Astrocyte (in vitro differentiated cells and primary cell): ENCODE measurements at places on chromosomes 4 and X. TPM values are rescaled to one million over a fixed set of nuclear protein-coding genes. Genes with fewer than 3 reads are reported as not detected.

DNA sequence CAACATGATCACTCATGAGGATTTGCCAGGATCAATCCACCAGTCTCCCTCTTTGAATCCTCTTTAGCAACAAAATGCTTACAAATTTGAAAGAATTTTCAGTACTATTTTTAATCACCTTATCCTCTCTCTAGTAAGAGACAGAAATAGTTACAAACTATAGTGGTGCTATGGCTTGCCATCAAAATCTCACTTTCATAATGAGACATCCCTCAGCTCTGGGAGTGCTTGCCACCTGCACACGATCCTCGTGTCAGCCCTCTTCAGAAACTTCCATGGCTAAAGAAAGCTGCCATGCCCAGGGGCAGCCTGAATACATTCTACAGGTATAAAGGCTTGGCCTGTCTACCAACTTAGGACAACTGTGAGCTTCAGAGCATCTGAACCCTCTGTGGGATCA lies 5.1 kb upstream of the DHX15 start:
- no peaks in the 10 kb centered on the region for H3K36me3 ChIP-seq
- no peak for DNase-seq
- H3K27me3 ChIP-seq, result no peaks in the 10 kb centered on the region
- H3K27ac ChIP-seq, result no peak overlapping the region

GRCh38 chr4:87950493-87950892 lies 25.0 kb upstream of the SPP1 start:
- no peak overlapping the region for H3K4me3 ChIP-seq
- H3K27me3 ChIP-seq, result no peaks in the 10 kb centered on the region

GRCh38 chr4:88674979-88675378 lies 22.6 kb downstream of the NAP1L5 start:
- peaks cover 5% of the 10 kb centered on the region for H3K4me1 ChIP-seq
- H3K4me3 ChIP-seq, result no peak overlapping the region
- peak overlapping the region; percentile 44 for H3K27ac ChIP-seq
- no peaks in the 10 kb centered on the region for H3K27me3 ChIP-seq

GRCh38 chr4:150874338-150875226 lies 140.5 kb downstream of the LRBA start:
- peak; percentile 16 for DNase-seq
- no peaks in the 10 kb centered on the region for H3K36me3 ChIP-seq
- no peaks in the 10 kb centered on the region for H3K4me1 ChIP-seq
- no peak overlapping the region for H3K4me3 ChIP-seq

Gene FRYL
- 70.0 and 72.0 TPM in 2 replicates for total RNA-seq

DNA sequence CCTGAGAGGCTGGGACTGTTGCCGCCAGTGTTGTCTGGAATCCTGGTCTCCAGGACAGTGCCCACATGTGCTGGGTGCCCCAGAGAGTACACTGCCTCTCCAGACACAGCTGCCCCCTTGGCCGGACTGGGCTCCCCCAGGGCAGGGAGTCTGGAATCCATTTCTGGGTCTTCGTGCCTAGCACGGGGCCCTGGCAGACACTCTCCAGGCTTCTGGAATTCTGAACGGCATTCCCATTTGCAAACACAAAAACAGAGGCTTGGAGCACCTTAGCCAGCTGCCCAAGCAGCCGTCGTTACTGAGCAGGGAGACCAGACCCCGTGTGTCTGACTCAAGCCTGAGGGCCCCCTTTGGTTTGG lies 20.8 kb downstream of the HMX1 start:
- no peak overlapping the region for H3K27ac ChIP-seq
- peaks cover 9% of the 10 kb centered on the region for H3K27me3 ChIP-seq
- H3K4me1 ChIP-seq, result no peaks in the 10 kb centered on the region
- no peak for DNase-seq
- no peak overlapping the region for H3K4me3 ChIP-seq

DNA sequence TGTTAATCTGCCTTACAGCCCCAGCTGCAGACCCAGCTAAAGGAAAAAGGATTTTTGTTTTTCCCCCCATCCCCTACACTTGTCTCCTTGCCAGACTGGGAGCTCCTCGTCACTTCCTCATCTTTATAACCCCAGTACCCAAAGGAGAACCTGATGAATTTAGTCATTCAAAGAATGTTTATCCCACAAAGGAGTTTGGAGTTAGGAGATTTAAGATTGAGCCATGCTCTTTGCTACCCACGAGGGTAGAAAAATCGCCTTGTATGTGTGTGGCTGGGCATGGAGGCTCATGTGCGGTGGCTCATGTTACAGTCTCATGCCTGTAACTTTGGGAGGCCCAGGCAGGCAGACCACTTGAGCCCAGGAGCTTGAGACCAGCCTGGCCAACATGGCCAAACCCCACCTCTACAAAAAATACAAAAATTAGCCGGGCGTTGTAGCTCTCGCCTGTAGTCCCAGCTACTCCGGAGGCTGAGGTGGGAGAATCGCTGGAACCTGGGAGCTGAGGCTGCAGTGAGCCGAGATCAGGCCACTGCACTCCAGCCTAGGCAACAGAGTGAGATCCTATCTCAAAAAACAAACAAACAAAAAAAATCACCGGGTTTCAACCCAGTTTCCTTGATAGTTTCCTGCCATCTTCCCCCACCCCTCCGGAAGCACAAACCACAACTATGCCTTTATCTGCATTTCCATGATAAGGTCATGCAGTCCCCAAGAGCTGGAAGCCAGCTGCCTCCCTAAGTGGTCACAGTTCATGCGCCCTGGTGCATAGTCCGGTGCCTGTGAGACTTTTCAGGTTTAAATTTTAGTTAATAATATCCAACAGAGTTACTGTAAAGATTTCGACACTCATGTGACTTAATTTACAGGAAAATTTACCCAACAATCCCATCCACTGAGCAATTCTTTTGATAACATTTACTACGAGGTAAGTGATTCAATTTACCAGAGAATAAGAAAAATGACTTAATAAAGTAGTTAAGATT lies 1.5 kb downstream of the CFAP97 start:
- peaks cover 2% of the 10 kb centered on the region for H3K36me3 ChIP-seq
- no peaks in the 10 kb centered on the region for H3K27me3 ChIP-seq
- peaks cover 25% of the 10 kb centered on the region for H3K4me1 ChIP-seq
- H3K27ac ChIP-seq, result no peak overlapping the region
- peak overlapping the region; percentile 65 for H3K4me3 ChIP-seq

DNA sequence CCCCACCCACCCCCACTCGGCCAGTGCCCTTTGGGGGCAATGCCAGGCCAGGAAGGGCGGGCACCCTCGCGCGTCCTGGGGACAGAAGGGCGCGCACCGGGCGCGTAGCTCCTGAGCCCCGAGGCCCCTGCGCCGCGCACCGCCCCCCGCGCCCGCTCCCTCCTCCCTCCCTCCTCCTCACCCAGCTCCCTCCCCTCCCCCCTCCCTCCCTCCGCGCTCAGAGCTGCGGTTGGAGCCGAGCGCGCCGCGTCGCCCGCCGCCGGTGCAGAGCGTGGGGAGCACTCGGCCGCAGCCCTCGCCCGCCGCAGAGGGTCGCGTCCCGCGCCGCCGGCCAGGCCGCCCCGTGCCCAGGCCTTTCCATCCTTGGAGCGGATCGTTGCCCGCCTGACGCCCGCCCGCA lies at the start of gene ATP2B3:
Gene ATP2B3, plus strand, starts transcription at position 220 of the 400 bp plus-strand sequence. CDS start 18,606 bp downstream, outside the sequence.
- peaks cover 14% of the 10 kb centered on the region for H3K4me1 ChIP-seq
- peaks cover 14% of the 10 kb centered on the region for H3K27me3 ChIP-seq
- no peak for DNase-seq
- no peaks in the 10 kb centered on the region for H3K36me3 ChIP-seq
- no peak within 1 kb of the TSS for H3K27ac ChIP-seq

GRCh38 chr4:18180892-18181291 lies 159.3 kb upstream of the LCORL start:
- H3K36me3 ChIP-seq, result no peaks in the 10 kb centered on the region
- H3K4me3 ChIP-seq, result no peak overlapping the region
- H3K27me3 ChIP-seq, result no peaks in the 10 kb centered on the region
- DNase-seq, result no peak

Gene DGAT2L6
- not detected in 2 replicates for total RNA-seq

GRCh38 chr4:139919004-139919403 lies 235.0 kb downstream of the MAML3 start:
- H3K4me3 ChIP-seq, result no peak overlapping the region
- peaks cover 17% of the 10 kb centered on the region for H3K4me1 ChIP-seq
- peak overlapping the region; percentile 16 for H3K27ac ChIP-seq
- H3K36me3 ChIP-seq, result no peaks in the 10 kb centered on the region
- peak; percentile 46 for DNase-seq
- H3K27me3 ChIP-seq, result no peaks in the 10 kb centered on the region

GRCh38 chrX:69146739-69147138 lies 18.5 kb downstream of the PJA1 start:
- no peak for DNase-seq
- no peaks in the 10 kb centered on the region for H3K36me3 ChIP-seq
- no peak overlapping the region for H3K4me3 ChIP-seq
- H3K27ac ChIP-seq, result no peak overlapping the region

Gene PPP1R2C
- total RNA-seq, result not detected in 2 replicates

DNA sequence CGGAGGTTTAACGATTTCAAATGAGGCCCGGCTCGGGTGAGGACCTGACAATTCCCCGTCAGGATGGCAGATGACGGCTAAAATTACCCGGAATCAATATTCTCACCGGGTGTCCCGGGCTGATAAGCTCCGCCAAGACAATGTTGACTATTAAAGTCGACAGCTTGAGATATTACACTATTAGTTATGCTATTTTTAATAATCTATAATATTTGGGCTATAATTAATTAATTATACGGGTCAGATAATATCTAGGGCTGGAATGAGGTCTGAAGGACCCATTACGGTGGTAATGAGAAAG lies 9.4 kb upstream of the NKX1-1 start:
- no peak overlapping the region for H3K27ac ChIP-seq
- no peaks in the 10 kb centered on the region for H3K36me3 ChIP-seq
- DNase-seq, result no peak
- peaks cover 24% of the 10 kb centered on the region for H3K27me3 ChIP-seq
- H3K4me1 ChIP-seq, result no peaks in the 10 kb centered on the region

Gene DUSP21
- not detected in 2 replicates for total RNA-seq

DNA sequence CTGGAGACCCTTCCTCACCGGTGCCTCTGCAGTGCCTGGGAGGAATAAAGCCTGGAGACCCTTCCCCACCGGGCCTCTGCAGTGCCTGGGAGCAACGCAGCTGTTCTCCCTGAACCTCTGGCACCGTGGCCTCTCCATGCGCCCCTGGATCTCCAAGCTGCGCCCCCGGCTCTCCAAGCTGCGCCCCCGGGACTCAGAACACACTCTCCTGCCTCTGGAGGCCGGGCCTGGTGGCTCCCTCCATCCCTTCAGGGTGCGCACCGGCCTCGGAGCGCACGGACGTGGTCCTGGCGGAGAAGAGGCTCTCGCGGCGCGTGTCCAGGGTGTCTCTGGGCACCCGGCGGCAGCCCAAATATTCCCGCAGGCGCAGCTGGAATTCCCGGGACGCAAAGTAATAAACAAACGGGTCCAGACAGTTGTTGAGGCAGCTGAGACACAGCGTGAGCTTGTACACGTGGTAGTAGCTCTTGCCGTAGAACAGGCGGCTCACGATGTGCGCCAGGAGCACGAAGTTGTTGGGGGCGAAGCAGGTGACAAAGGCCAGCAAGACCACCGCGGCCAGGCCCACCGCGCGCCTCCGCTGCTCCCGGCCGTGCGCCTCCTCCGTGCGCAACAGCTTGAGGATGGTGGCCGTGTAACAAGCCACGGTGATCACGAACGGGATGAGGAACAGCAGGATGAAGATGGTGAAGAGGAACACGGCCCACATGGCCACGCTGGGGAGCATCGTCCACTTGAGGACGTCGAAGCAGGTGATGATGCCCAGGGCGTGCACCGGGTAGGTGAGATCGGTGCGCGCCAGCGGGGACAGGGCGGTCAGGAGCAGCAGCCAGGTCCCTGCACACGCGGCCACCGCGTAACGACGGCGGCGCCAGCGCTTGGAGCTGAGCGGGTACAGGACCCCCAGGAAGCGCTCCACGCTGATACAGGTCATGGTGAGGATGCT lies 12.8 kb upstream of the ASMTL start:
- H3K36me3 ChIP-seq, result no peaks in the 10 kb centered on the region
- H3K27me3 ChIP-seq, result peaks cover 11% of the 10 kb centered on the region
- no peak overlapping the region for H3K4me3 ChIP-seq
- no peak overlapping the region for H3K27ac ChIP-seq
- peaks cover 10% of the 10 kb centered on the region for H3K4me1 ChIP-seq

Gene VAMP7
- 48.9 and 49.0 TPM in 2 replicates for total RNA-seq

Gene SASH3
- not detected in 2 replicates for total RNA-seq

DNA sequence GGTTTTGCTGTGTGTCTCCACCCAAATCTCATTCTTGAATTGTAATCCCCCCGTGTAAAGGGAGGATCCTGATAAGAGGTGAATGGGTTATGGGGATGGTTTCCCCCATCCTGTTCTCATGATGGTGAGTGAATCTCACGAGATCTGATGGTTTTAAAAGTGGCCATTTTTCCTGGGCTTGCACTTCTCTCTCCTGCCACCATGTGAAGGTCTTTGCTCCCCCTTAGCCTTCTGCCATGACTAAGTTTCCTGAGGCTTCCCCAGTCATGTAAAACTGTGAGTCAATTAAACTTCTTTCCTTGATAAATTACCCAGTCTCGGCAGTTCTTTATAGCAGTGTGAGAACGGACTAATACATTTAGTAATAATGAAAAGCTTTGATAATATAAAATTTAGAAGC lies 46.9 kb downstream of the ANTXR2 start:
- no peak overlapping the region for H3K4me3 ChIP-seq
- no peaks in the 10 kb centered on the region for H3K27me3 ChIP-seq
- H3K4me1 ChIP-seq, result no peaks in the 10 kb centered on the region
- H3K36me3 ChIP-seq, result peaks cover 50% of the 10 kb centered on the region

- peak; percentile 49 for DNase-seq
- H3K4me3 ChIP-seq, result no peak overlapping the region
- H3K4me1 ChIP-seq, result peaks cover 14% of the 10 kb centered on the region
Measured at GRCh38 chr4:165481053-165481835, 102.4 kb downstream of the CPE start.

- H3K4me1 ChIP-seq, result no peaks in the 10 kb centered on the region
- no peaks in the 10 kb centered on the region for H3K27me3 ChIP-seq
- no peaks in the 10 kb centered on the region for H3K36me3 ChIP-seq
- DNase-seq, result peak; percentile 34
- no peak overlapping the region for H3K4me3 ChIP-seq
Measured at GRCh38 chr4:84944947-84945346, 21.5 kb downstream of the WDFY3 start.
